ENCODE measurements at places on chromosomes 16 and 17.

DNA sequence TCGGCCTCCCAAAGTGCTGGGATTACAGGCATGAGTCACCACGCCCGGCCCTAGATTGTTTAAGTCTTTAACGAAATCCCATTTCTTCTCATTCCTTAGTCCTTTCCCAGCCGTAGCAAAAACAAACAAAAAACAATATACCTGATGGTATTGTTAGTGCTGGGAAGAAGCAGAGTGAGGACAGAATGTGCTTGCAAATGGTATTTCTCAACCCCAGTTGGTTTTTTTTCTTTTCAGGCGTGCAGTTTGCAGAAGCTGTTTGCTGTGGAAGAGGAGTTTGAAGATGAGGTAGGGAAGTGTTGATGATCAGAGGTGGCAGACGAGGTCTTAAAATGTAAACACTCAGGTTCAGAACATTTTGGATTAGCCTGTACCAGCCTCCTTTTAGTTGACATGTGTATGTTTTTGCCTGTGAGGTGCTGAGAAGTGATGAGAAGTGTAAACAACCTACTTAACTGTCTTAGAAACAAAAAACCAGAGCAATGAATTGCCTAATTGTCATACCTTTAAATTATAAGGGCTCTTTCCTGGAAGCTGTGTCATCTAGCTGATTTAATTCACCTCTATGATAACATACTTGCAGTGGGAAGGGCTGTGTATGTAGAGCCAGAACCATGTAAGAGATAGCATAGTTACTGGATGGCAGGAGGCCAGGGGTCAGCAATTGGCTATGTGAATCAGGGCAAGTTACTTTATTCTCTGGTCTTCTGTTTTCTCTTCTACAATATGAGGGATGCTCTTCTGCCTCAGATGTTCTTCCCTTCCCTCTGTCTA lies 3.4 kb downstream of the HROB start:
- no peak for DNase-seq

- no peak for DNase-seq
These were observed 18.8 kb downstream of the SIAH1 start for GRCh38 chr16:48366165-48367093.

DNA sequence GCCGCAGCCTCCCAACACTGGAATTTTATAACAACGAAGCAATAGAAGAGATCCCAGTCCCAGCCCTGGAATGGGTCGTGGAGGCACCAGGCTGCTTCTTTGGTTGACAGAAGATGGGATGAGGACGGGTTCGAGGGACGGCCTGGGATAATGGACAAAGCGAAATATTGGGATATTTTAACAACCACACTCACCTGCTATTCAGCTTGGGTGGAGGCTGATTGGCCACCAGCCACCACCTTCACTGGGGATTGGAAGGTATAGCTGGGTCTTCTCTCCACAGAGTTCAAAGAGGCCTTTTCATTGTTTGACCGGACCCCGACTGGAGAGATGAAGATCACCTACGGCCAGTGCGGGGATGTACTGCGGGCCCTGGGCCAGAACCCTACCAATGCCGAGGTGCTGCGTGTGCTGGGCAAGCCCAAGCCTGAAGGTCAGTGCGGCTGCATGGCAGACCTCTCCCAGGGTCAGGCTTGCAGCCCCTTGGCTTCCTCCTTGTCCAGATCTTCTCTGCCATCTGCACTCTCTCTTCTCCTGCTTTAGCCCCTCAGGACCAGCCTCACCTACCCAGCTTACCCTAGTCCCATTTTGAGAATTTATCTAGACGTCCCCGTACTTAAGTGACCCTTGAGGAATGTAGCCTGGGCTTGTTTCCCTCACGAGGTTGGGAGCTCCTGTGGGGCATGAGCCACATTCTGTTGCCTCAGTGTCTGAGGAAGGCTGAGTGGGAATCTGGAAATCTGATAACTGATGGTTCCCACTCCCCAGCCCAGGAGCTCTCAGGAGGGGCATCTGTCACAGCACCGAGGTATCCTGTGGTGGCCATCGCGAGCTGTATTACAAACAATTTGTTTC lies 10.7 kb downstream of the MYL4 start:
- DNase-seq = no peak

GRCh38 chr17:47843391-47843730 lies 2.3 kb upstream of the SCRN2 start:
- no peak for DNase-seq

DNA sequence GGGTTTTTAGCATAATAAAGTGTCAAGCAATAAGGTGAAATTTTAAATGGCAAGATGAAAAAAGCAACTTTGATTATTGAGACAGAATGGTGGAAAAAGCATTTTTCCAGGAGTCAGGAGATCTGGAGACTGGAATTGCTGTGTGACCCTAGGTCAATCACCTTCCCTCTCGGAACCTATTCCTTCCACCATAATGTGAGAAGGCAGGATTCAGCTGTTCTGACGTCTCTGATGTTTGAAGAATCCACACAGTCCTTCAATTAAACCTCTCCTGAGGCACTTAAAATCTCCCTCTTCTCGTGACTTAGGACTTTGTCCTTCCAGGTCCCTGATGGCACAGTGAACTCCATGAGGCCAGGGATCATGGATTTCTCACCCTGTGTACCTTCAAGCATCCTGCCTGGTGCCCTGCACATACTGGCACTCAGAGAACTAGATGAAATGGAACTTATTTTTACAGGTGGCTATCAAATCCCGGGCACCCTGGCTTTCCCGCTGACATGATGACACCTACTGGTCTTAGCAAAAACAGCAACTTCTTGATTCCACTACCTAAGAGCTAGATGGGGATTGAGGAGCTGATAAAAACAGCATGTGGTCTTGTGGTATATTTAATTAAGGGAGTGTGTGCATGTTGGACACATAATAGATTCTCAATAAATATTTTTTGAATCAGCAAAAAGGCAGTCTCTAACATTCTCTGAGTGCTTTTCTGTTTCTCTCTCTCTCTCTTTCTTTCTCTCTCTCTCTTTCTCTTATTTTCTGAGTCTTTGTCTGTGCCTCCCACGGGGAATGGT lies 2.3 kb upstream of the CCDC182 start:
- peak; percentile 13 for DNase-seq

- no peak for DNase-seq
These were observed at the start of gene MARVELD3 for GRCh38 chr16:71626018-71626857. MARVELD3 (plus strand) TSS chr16:71626184; CDS start chr16:71626230, 46 bp downstream.

- DNase-seq = no peak
These were observed 5.4 kb upstream of the RHOT1 start for GRCh38 chr17:32136856-32137255.

Measured in substantia nigra (tissue), 51 donors.